HuH-7.5 (cell line): ENCODE measurements at places on chromosomes 5 and 9.
A peak's percentile ranks its signal among the peaks of the same experiment; 100 is the strongest.

DNA sequence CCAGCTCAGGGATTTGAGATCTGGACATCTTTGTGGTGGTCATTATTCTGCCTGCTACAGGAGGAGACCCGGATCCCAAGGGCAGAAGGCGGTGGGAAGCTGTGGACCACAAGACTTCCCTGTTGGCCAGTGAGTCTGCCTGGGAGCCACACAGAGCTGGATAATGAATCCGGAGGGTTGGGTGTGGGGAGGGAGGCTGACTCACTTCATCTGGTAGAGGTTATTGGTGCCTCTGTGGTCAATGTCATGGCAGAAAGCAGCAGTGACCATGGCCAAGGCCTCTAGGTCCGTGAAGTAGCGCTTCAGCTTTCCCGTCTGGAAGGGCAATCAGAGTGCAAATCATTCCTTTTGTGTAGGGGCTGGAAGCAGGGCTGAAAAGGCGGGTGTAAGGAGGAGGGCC lies 58.5 kb downstream of the PDE6A start:
- DNase-seq: no peak

DNA sequence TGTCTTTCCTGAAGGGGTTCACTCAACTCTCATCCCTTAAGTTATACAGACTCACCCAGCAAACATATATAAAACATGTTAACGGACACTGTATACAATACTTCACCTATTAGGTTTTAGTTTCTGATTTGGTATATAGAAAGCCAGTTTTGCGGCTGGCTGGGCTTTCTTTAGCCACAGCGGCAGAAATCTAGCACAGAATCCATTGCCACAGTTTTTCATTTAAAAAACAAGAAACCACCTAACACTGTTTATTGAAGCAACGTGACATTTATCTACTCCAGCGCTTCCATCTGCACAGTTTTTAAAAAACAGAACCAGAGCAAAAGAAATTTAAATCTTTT lies 67.3 kb downstream of the SNX30 start:
- no peak for DNase-seq

DNA sequence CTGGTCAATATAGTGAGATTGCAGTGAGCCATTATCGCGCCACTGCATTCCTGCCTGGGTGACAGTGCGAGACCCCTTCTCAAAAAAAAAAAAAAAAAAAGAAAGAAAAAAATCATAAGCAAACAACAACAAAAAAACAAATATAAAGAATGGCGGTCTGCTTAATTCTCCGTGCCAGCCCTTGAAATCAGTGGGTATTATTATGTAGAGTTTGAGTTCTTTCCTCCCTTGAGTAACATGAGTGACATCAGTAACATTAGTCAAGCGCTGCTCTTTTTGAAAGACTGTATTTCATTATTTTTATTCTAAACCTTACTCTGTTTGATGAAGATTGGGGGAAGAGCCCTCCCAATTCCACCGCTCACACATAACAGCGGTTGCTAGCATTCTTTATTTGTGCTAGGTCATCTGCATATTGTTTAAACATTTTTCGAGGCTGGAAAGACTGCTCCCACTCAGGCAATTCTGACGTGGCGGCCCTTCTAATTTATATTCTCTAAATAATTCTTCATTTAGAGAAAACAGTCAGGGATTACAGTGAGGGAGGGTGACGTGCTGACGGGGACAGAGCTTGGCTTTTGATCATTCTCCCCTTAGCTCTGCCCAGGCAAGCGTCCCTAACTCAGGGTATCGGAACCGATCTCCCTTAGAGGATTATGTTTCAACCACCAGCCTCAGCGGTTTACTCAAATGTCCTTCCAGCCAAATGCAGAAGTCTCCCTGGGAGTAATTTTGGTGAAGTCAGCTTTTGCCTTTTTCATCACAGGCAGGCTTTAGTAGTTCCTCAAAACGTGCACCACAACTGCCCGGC lies 860 bp upstream of the MARCHF6 start:
- DNase-seq: no peak

DNA sequence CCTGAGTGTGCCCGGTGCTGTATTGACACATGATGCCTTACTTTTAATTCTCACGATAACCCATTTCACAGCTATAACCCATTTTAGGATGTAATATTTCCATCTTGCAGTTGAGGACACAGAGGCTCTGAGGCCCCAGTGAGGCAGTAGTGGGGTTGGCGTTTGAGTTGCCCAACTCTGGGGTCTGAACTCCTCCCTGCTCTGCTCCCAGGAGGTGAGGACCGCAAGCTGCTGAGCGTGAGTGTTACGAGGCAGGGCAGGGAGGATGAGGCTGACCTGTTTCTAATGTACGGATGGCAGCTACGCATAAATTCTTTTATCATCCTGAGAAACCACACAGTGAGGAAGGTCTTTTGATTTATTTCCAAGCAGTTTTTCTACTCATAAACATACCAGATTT lies 11.4 kb downstream of the LRRC8A start:
- no peak for DNase-seq

- DNase-seq: no peak
Observed at GRCh38 chr5:177049285-177049684, 26.8 kb downstream of the ZNF346 start.

- DNase-seq: no peak
Observed at GRCh38 chr9:134272302-134273023, 53.8 kb upstream of the RXRA start.

DNA sequence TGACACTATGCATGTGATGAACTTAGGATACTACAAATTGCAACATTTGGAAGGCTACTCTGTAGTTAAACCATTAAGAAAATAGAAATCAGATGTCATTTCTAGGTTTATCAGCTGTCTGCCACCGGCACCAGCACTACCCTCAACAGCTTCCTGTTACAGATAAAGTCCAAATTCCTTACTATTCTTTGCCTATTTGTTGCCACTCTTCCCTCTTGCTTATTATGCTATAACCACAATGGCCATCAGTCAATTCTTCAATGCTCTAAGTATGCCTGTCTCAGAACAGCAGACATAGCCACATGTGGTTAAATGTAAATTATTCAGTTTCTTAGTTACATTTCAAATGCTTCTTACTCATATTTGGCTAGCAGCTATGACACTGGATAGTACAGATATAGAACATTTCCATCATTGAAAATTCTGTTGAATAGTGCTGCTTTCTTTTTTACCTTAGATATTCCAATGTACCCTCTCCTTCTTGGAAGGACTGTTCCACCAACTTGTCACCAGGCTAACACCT lies 21.0 kb downstream of the DHX29 start:
- no peak for DNase-seq

DNA sequence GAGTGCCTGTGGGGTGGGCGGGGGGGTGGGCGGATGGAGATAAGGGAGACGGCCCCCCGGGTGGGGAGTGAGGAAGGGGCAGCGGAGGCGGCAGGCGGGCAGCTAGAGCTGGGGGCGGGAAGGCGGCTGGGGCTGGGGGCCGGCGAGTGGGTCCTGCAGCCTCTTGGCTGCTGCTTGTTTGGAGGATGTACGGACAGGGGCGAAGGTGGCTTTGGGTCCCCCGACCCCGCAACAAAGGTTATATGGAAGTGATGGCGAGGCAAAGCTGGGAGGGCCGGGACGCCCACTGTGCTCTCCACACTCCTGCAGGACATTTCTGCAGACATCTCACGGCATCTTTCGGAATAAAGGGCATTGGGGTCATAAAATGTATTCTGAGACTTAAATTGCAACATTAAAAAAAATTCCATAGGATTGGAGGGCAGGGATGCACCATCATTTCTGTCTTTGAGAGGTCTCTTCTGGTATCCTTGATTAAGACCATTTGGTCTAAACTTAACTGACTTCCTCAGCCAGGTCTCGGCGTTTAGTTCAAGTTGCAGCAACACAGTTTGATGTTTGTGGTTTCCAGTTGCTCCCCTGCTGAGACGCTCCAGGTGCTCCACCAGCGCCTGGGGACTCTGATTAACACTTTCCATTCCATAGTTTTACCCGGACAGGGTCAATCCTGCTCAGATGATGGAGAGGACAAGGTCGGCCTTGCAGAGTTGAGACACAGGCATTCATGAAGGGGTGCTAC lies 101.6 kb upstream of the SSBP2 start:
- no peak for DNase-seq

DNA sequence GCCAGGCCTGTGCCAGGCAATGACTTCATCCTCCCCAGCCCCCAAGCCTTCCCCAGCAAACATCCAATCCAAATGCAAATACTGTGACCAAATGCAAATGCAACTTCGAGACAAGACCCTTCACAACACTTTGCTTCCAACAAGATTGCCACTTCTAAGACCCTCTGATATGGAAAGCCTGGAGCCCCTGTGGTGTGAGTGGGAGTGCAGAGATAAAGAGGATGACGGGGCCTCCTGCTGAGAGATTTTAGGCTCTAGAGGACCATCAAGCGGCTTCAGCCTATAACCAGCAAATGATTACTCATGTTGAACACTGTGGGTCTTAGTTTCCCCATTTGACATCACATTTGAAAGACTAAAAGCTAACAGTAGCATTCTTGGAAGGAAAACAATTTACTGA lies 46.6 kb upstream of the GABRP start:
- DNase-seq: no peak

GRCh38 chr9:34559624-34560455 lies 29.7 kb downstream of the CNTFR start:
- peak; percentile 72 for DNase-seq

DNA sequence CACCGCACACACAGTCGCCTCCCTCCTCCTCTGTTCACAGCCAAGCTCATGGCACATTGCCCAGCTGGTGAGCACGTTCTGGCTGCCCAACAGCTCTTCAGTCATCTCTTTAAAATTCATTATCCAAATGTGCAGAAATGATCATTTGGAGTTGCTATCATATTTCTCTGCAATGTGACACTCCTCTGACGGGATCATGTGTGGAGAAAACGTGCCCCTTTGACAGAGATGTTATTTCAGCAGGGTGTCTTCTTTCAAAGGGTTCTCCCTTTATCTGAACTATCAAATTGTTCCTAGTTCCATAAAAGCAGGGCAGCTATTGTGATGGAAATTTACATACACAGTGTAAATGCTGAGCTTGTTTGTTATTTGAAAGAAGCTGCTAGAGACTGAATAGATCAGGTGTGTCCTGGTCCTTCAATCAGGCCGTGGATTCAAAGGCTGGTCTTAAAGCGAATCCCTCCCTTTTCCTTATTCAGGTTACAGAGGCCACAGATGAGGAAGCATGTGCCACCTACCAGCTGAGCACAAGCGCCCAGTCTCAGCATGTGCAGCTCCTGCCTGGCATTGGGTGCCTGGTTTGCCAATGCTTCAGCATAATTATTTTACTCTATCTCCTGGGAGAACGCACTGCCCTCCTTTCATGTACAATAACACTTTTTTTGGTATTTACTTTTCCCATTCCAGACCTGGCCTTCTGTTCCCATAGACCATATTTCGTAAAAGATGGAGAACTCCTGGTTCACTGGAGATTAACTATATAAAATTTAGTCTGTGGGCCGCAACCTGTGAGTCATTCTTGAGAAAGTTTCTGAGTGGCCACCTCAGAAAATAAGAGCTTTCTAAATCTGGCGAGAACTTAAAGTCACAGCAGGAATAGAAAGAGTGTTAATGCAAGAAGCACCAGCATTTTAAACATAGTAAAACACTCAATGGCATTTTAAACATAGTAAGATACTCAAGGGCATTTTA lies 433.7 kb downstream of the ENC1 start:
- DNase-seq: no peak

GRCh38 chr5:138573223-138573622 lies 2.0 kb downstream of the HSPA9 start:
- no peak for DNase-seq

- no peak for DNase-seq
Observed at GRCh38 chr5:35665096-35665495, 47.4 kb downstream of the SPEF2 start.

DNA sequence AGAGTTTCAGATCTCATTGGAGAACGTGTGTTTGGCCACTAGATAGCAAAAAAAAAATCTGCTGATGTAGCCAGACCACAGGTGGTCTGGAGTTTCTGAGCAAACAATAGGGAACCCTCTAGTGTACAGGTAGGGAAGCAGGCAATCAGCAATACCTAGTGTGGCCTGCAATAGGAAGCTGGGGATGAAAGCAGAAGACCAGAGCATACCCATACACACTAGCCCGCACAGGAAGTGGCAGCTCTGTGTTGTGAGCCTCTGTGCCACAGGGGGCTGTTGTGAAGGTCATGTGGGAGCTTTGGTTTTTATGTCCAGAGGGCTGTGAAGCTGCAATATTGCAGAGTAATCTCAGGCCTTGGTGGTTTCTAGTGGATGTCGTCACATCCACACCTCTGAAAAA lies 81.2 kb downstream of the MTAP start:
- no peak for DNase-seq

DNA sequence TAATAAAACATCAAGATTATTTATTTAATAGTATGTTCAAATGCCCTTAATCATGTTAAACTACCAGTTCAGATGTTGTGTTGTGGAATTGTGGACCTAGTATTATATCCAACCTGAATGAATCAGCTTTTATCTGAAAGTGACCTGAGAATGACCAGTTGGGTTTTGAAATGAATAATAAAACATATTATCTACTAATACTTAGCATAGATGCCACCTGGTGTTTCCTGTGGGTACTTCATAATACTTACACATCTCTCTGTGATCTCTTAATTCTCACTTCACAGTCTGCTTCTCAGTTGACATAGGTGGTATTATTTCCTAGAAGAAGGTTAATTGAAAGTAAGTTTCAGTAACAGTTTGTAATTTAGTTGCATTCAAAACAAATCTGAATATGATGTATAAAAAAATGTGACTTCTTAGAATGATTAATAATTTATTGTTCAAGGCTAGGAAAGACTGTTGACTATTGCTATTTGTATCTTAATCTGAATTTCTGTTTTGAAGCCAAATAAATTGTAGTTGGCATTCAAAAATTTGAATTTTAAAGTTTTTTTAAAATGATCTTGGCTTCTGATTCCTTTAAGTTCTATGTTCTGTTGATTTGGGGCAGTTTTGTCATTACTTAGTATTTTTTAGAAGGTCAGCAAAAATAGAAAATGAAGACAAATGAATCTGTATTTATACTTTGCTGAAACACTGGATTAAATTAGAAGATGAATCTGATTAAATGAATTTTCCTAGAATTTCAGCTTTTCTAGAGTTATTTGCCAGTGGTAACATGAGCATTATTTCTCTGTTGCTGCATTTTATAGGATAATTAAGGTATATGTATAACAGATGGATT lies 48.2 kb downstream of the KIF2A start:
- peak; percentile 25 for DNase-seq

DNA sequence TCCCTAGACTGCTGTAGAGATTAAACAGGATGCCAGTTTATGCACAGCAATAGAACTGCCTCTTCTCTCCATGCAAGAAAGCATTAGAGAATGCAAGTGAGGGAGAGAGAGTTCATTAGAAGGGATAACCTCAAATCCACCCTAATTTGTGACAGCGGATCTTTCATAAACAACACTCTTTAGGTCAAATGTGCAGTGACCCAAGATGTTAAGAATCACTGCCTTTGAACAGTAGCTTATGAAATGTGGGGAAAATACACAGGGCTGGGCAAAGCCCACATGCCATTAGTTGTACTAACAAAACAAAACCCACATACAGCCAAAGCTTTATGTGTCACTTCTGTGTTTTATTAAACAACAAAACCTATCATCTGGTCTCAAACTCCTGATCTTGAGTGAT lies 36.2 kb upstream of the POU4F3 start:
- DNase-seq: no peak
